Spleen (tissue), 13 donors: ENCODE measurements at places on chromosomes 16 and 17. TPM values are rescaled to one million over a fixed set of nuclear protein-coding genes. Genes with fewer than 3 reads are reported as not detected.
A peak's percentile ranks its signal among the peaks of the same experiment; 100 is the strongest.

The IL34 gene
- 20.3 TPM for polyA plus RNA-seq

The ZC3H7A gene
- 41.6 TPM for polyA plus RNA-seq

The KRTAP4-12 gene
- not detected for polyA plus RNA-seq

DNA sequence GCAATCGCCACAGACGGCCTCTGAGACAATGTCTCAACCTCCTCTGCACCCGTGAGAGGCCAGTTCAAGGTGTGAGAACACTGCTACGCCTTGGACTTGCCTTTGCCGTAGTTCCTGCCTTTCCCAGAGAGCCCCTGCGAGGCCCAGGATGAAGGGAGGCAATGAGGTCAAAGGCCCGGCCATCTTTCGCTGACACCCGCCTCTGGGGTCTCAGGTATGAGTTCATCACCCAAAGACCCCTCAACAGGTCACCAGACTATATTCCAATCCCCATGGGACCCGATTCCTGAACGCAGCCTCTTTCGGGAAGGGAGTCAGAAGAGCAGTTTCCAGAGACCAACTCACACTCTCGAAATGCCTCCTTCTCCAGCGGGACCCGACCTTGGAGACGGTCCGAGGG lies 573.5 kb downstream of the KCNJ18 start:
- H3K4me1 ChIP-seq = no peaks in the 10 kb centered on the region
- no peak overlapping the region for H3K27ac ChIP-seq
- no peaks in the 10 kb centered on the region for H3K36me3 ChIP-seq

The VPS25 gene
- 47.7 TPM for polyA plus RNA-seq

- H3K27me3 ChIP-seq = no peaks in the 10 kb centered on the region
- H3K27ac ChIP-seq = peak overlapping the region; percentile 86
- no peaks in the 10 kb centered on the region for H3K36me3 ChIP-seq
Measured at GRCh38 chr17:6455321-6455705, 11.1 kb downstream of the PIMREG start.

- H3K4me1 ChIP-seq = peaks cover 94% of the 10 kb centered on the region
- H3K4me3 ChIP-seq = no peak overlapping the region
- DNase-seq = peak; percentile 90
- no peaks in the 10 kb centered on the region for H3K36me3 ChIP-seq
Measured at GRCh38 chr17:77441130-77441920, 300.6 kb downstream of the SEC14L1 start.

The TNFSF13 gene
- polyA plus RNA-seq = 19.9 TPM

- no peak overlapping the region for H3K4me3 ChIP-seq
- no peaks in the 10 kb centered on the region for H3K36me3 ChIP-seq
- no peaks in the 10 kb centered on the region for H3K27me3 ChIP-seq
- peak overlapping the region; percentile 74 for H3K27ac ChIP-seq
- peak; percentile 73 for DNase-seq
Measured at GRCh38 chr16:81493755-81494433, 49.3 kb downstream of the CMIP start.

GRCh38 chr16:81449899-81450608 lies 5.4 kb downstream of the CMIP start:
- H3K27ac ChIP-seq = no peak overlapping the region
- no peak for DNase-seq
- H3K27me3 ChIP-seq = no peaks in the 10 kb centered on the region
- H3K4me3 ChIP-seq = no peak overlapping the region

The STX8 gene
- 50.4 TPM for polyA plus RNA-seq

DNA sequence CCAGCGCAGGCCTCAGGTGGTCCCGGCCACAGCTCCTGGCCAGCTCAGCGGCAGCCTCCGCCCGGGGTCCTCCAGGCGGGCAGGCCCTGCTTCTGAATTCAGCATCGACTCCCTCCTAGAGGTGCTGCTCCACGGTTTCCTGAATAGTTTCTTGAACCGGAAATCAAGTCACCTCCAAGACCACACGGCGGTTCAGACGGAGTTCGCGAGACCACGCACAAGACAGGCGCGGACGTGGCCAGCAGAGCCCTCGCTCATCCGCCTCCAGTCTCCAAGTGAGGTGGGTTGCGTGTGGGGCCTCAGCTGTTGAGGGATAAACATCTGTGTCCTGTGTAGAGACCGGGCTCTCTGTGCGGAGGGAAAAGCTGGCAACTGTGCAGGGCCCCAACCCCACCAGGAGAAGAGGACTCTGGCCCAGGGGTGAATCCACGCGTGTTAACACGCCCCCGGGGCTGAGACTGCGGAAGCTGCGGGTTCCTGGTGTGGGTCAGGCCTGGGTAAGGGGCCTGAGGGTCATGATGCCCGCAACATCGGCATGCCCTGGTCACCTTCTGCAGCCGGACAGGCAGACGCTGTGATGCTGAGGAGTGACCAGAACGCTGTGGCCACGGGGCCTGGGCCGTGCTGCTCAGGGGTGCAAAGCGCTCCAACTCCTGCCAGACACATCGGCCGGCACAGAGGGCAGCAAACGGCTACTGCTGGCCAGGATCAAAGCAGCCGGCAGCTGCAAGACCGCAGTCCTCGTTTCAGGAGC lies 55.0 kb upstream of the METRNL start:
- no peaks in the 10 kb centered on the region for H3K36me3 ChIP-seq
- no peak overlapping the region for H3K4me3 ChIP-seq
- H3K4me1 ChIP-seq = no peaks in the 10 kb centered on the region
- no peak for DNase-seq
- no peaks in the 10 kb centered on the region for H3K27me3 ChIP-seq
- no peak overlapping the region for H3K27ac ChIP-seq

The OR3A2 gene
- polyA plus RNA-seq = not detected

The NTN3 gene
- polyA plus RNA-seq = 0.06 TPM
